ENCODE measurements at places on chromosomes 5 and 9.
A peak's percentile ranks its signal among the peaks of the same experiment; 100 is the strongest.

DNA sequence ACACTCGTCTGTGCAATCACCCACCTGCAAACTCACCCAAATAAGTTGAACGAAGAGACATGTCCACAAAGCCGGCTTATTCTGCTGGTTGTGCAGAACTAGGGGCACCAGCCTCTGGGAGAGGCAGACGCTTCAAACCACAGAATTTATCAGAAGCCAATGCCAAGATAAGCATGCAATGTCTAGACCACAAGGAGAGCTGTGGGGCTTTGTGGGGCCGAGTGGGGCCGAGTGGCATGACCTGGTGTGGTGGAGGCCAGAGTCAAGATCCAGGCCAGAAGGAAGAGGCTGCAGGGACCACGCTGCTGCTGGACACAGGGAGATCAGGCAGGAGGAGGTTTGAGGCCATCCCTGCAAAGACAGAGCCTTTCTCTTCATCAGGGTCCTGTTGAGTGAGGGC lies 259.0 kb downstream of the IRX2 start:
- DNase-seq: no peak

DNA sequence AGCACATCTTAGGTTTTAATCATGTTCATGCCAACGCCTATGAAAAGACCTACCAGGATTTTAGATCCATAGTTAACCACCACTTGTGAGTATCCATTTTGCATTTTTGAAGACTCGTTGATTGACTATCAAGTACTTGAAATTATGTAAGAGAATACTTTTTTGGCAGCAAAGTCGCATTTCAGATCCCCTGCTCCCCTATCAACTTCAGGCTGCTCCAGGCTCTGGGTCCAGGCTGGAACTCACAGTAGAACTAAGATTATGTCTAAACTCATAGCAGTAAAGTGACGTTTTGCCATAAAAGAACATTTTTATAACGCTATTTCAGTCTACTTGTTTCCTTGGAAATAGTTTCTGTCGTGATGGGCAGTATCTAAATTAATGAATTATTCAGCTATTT lies 267.7 kb downstream of the FANCC start:
- DNase-seq: peak; percentile 57

GRCh38 chr9:85430659-85431338 lies 311.0 kb downstream of the AGTPBP1 start:
- DNase-seq: no peak

DNA sequence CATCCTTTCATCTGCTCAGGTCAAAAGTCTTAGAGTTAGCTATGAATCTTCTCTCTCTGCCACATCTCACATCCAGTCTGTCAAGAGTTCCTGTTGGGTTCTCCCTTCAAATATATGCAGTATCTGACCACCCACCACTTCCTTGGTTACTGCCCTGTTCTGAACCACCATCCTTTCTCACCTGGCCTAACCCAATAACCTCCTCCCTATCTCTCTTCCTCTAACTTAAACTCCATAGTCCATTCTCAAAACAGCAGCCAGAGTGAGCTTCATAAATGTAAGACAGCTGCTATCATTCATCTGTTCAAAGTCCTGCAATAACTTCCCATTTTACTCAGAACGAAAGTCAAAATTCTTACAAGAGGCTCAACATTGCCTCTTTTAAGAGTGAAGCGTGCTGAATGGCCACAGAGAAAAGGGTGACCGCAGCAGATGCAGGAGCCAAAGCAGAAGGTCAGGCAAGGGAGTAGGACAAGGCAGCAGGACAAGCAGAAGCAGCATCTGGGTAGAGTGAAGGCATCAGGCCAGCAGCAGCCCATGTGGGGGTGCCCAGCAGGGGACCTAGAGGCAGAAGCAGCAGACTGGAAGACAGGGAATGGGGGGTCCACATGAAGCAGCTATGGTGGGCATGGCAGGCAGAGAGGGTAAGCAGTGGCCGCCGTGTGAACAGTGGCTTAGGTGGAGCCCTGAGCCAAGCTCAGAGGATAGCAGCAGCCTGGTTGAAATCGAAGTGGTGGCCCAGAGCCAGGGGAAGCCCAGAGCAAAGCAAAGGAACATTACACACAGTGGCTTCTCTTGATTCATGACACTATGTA lies 39.3 kb upstream of the CDC42SE2 start:
- no peak for DNase-seq

- no peak for DNase-seq
Measured at GRCh38 chr5:135046661-135047346, 12.8 kb upstream of the PITX1 start.

DNA sequence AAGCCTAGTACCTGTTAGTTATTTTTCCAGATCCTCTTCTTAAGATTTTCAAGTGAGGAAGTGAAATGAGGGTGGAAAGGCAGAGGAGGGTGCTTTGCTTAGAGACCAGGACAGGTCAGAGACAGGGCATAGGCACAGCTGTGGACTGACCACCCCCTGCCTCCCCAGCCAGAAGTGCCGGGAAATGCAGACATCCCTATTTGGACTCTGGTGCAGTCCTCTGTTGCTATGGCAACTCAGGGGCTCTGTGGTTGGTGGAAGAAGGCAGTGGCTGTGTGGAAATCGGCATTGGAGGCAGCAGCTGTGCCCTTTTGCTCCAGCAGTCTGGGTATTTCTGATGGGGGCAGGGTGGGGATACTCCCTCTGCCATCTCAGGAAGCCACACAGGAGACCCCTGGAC lies 43.3 kb upstream of the NDFIP1 start:
- peak; percentile 49 for DNase-seq

- DNase-seq: no peak
Measured at GRCh38 chr5:162684145-162684544, 616.6 kb downstream of the GABRG2 start.

DNA sequence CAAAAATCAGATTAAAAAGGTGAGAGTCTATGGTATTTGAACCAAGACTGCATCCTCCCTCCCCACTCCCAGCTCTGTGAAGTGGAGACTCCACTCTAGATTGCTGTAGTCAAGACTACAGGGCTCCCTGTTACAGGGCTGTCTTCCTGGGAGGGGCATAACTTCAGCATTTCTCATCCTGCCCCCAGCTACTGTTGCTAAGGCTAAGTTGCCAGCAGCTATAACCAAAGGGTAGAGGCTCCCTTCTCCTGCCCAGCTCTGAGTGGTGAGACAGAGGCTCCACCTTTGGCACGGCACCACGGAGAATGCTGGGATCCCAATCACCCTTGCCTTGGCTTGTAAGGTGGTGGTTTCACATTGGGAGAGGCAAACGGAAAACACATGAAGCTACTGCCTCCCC lies 39.2 kb upstream of the GCNT4 start:
- peak; percentile 62 for DNase-seq

DNA sequence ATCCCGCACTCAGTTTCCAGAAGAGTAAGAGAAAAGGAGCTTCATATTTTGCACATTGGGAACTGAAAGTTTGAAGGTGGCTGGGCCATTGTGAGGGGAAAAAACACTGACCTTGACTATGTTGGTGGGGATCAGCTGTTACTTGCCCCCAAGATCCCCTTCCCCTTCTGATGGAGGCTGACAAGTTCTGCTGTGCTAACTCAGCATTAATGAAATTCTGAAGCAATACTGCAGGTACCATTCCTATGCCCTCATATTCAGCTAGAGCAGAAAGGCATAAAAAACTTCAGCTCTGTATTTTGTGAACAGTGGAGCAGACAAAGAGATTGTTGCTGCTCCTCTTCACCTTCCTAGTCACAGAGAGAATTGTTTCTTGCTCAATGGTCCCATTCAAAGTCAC lies 1013.8 kb upstream of the C9orf72 start:
- DNase-seq: no peak

GRCh38 chr5:115298811-115299210 lies 2.4 kb upstream of the CCDC112 start:
- no peak for DNase-seq

GRCh38 chr5:41735213-41735612 lies 135.0 kb downstream of the OXCT1 start:
- no peak for DNase-seq

DNA sequence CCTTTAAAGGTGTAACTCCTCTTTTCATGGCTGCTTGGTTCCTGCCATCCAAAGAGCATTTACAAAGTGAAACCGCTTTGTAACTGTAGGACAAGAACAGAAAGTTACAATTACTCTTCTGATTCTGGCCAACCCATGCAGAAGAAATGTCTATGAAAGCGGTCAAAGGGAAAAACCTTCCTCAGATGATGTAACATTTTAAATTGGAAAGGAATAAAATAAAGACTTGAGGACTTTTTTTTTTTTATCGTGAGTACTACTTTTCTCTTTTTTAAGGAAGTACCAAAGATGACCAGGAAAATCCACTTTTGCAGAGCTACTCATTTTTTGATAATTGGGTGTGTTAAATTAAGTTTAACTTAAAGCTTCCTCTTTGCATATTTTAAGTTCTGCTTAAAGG lies 13.0 kb upstream of the C9orf72 start:
- DNase-seq: no peak

GRCh38 chr9:85452841-85453240 lies 288.9 kb downstream of the AGTPBP1 start:
- no peak for DNase-seq

DNA sequence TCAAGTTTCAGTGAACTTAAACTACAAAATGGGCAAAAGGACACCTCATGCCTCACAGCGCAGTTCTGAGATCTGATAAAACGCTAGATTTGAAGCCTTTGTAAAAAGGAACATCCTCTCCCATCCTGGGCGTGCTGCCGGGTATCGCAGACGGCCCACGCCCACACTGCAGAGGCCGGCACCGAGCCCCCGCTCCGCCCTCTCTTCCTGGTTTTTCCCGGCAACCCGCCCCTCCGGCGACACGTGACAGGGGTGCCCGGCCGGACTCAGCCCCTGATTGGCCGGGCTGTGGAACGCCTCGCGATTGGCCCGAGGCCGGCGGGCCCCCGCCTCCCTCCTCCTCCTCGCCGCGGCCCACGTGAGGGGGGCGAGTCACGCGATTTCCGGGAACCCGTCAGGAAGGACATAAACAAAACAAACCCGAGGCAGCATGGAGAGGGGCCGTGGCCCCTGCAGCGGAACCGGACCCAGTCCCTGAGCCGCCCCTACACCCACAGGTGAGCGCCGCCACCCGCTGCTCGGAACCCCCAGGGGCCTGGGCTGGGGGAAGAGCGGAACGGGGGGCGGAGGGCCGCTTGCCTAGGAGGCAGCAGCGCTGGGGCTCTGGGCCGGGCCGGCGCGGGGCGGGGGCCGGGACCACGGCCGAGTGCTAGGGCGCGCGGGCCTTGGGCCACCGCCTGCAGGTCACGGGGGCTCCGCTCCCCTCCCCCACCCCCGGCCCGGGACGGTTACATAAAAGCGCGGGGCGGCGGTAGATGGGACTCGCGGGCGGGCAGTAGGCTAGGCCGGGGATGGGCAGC lies at the start of gene CREBRF:
CREBRF (plus strand) TSS at position 370 of the 800 bp plus-strand sequence. CDS start 24,424 bp downstream, outside the sequence.
- DNase-seq: peak; percentile 97

DNA sequence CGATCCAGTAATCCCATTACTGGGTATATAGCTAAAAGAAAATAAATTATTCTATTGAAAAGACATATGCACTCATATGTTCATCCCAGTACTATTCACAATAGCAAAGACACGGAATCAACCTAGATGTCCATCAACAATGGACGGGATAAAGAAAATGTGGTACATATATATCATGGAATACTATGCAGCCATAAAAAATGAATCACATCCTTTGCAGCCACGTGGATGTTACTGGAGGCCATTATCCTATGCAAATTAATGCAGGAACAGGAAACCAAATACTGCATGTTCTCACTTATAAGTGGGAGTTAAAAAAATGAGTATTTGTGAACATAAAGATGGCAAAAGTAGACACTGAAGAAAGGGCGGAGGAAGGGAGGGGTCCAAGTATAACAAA lies 16.6 kb upstream of the IRGM start:
- DNase-seq: no peak

DNA sequence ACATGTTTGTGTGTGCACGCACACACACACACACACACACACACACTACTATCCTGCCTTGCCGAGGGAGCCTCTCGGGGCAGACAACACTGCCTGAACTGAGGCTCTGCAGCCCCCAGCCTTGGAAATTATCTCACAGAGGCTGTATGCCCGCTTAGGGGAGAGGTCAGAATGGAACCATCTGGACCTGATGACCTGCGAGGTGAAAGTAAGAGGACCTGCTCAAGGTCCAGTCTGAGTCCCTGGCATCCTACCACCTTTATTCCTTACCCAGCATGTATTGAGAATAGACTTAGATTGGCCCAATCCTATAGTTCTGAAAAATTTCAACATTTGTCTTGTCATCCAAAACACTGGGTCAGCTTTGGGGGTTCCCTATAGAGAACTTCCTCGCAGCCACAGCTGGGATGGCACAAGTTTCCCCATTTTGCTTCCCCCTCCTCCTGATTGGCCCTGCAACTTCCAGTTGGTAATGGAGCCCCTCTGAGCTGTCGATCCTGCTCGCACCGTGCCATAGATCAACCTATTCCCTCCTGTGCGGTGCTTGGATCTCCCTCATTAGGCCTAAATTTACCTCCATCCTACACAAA lies 10.2 kb downstream of the MVB12B start:
- DNase-seq: no peak

GRCh38 chr9:110746211-110746930 lies 77.8 kb downstream of the MUSK start:
- DNase-seq: no peak

DNA sequence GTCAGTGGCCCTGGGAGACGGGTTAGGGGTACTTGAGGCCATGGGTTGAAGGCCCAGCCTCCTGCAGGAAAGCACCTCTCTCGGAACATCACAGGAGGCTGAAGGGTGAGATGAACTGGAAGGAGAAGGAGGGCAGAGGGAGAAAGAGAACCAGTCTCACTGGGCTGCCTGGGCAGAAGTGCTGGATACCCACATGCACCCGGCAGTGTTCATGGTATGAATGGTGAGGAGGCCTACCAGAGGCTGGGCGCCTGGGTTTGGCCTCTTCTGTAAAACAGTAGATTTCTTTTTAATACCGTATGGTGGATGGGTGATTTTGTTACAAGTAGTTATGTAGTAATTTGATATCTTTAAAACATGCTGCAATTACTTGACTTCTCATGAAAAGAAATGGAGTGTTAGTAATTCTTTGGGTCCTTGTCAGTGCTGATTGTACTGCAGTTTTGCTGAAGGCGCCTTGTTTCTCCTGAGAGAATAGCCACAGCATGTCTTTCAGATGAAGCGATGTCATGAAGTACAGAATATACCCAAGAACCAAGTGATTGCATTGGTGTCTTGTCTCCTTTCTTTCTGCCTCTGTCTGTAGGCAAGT lies 258.6 kb downstream of the FANCC start:
- peak; percentile 72 for DNase-seq

- DNase-seq: peak; percentile 39
Measured at GRCh38 chr9:78406146-78406545, 109.2 kb downstream of the PSAT1 start.

DNA sequence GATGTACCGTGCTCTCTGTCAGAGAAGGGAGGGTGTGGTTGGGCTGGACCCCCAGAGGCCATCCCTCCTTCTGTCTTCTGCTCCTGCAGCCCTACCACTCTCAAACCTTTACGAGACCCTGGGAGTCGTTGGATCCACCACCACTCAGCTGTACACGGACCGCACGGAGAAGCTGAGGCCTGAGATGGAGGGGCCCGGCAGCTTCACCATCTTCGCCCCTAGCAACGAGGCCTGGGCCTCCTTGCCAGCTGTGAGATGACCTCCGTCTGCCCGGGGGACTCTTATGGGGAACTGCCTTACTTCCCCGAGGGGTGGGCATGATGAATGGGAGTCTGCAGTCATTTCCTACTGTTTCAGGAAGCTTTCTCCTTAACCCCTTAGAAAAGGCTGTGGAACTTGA lies 17.5 kb downstream of the TGFBI start:
- DNase-seq: no peak

Measured in EH (cell line).